ENCODE measurements at places on chromosomes 12 and 14.

GRCh38 chr14:54577977-54578376 is 11.0 kb downstream of the SAMD4A start:
- DNase-seq = no peak

DNA sequence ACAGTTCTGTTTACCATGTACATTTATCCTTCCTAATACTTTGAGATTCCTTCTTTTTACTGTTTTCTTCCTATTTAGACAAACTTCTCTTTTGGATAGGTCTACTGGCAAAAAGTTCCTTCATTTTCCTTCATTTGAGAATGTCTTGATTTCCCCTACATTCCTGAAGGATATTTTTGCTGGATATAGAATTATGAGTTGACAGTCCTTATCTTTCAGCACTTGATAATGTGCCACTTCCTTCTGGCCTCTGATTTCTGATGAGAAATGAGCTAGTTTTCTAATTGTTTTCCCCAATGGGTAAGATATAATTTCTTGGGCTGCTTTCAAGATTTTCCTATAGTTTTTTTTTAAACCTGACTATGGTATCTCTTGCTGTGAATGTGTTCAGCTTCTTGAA is 75.6 kb downstream of the CEP83 start:
- DNase-seq = no peak

GRCh38 chr14:83556065-83556464 is 1973.9 kb upstream of the FLRT2 start:
- DNase-seq = no peak

DNA sequence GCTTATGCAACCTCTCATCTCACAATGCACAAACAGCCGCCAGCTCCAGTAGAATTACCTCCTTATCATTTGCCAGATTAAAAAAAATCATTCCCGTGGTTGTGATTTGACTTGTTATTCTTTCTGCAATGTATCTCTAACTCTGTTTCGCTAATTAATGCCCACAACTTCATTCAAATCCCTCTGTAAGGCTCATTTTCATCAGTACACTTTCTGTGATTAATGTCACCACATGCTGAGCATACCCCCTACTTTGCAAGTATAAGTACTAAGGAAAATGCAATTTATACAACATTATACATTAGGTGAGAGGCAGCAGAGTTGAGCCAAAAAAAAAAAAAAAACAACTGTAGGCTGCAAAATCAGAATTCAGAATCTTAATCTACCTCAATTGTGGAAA is 166.0 kb downstream of the FSCB start:
- no peak for DNase-seq

GRCh38 chr12:54394281-54394719 is 9.8 kb upstream of the ZNF385A start:
- DNase-seq = no peak

DNA sequence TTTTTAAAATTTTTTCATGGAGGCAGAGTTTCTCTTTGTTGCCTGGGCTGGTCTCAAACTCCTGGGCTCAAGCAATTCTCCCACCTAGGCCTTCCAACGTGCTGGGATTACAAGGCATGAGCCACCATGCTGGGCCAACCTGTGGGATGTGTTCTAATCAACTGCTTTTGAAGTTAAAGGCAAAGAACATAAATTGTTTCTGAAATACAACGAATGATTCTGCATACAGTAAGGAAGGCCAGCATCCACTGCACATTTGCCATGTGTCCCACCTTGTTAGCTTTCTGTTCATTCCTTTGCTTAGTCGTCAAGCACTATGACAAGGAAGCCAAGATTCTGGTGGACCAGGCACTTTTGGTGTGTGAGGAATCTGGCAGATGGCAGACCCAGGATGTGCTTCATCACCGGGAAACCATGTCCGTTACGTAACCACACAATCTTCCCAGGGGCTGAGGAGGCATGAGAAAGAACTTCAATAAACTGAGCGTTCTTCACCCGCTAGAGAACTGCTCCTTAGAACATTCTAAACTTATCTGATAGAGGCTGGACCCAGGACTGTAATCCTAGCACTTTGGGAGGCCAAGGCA is 24.5 kb downstream of the MOK start:
- no peak for DNase-seq

- DNase-seq = no peak
Measured at GRCh38 chr12:11840366-11840765, 190.9 kb downstream of the ETV6 start.

- DNase-seq = no peak
Measured at GRCh38 chr12:97185567-97185966, 277.0 kb upstream of the RMST start.

- no peak for DNase-seq
Measured at GRCh38 chr14:61889914-61890351, 127.7 kb downstream of the SNAPC1 start.

All from stimulated activated CD4-positive, alpha-beta T cell treated with anti-CD3 and anti-CD28 coated beads, TNF-alpha, amount 100 ng/mL, for 24 hours (primary cell).